Progenitor cell of endocrine pancreas (in vitro differentiated cells): ENCODE measurements at places on chromosomes 1 and 21.

- no peak overlapping the region for H3K27ac ChIP-seq
- no peak overlapping the region for H3K4me3 ChIP-seq
- no peaks in the 10 kb centered on the region for H3K4me1 ChIP-seq
- no peaks in the 10 kb centered on the region for H3K27me3 ChIP-seq
- H3K36me3 ChIP-seq: peaks cover 3% of the 10 kb centered on the region
- DNase-seq: no peak
These were observed 41.3 kb upstream of the KCNE1 start for GRCh38 chr21:34553151-34553952.

DNA sequence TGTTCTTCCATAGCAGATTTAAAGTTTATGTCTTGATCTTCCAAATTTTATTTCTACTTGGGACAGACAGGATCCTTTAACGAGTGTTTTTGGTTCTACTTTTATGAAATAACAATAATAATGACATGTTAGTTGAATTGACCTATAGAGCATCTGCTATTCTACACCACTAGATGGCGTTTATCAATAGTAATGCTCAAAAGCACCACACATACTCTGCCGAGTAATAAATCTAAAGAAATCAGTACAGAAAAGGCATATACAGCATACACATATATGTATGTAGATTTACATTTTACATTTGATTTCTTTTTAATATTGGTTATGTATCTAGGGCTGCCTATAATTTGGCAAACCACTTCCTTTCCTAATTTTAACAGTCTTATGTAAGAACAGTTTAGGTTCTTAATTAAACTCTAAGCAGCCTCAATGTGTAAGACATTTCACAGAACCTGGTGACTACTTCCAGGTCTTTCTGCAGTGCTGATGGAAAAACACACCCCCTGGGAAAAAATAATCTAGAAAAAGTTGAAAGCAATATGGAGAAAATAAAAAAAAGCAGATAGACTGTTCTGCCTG lies 5.9 kb upstream of the SIPA1L2 start:
- H3K4me3 ChIP-seq: no peak overlapping the region
- H3K27me3 ChIP-seq: peaks cover 19% of the 10 kb centered on the region
- H3K4me1 ChIP-seq: peaks cover 6% of the 10 kb centered on the region
- H3K36me3 ChIP-seq: no peaks in the 10 kb centered on the region

DNA sequence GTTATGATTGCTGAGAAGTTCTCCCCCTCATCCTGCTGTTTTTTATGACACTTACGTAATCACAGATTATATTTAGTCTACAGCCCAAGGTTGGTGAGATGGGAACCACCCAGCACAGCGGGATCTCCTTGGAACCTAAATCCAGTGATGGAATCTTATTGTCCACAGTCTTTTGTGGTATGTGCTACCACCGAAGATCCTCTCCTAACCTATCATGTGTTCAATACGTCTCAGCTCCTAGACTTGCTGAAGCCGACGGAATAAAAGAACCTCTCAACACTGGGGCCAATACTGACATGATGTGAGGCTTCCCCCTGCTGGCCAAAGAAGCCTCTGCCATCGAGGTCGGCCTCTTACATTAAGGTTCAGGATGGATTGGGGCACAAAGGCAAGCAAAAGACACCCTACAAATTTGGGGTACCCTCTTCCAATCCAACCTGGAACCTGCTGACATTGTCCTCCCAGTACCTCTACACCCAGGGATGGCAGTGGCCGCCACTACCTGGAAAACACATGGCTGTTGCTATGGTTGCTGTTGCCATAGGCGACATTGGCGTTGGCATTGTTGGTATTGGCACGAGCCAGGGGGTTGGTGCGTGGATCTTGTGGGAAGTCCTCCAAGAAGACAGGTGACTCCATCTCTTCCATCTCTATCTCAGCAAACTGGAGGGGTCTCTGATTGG lies 19.4 kb upstream of the KIF21B start:
- peak; percentile 47 for DNase-seq
- no peak overlapping the region for H3K4me3 ChIP-seq
- no peak overlapping the region for H3K27ac ChIP-seq
- peaks cover 7% of the 10 kb centered on the region for H3K27me3 ChIP-seq
- no peaks in the 10 kb centered on the region for H3K36me3 ChIP-seq

DNA sequence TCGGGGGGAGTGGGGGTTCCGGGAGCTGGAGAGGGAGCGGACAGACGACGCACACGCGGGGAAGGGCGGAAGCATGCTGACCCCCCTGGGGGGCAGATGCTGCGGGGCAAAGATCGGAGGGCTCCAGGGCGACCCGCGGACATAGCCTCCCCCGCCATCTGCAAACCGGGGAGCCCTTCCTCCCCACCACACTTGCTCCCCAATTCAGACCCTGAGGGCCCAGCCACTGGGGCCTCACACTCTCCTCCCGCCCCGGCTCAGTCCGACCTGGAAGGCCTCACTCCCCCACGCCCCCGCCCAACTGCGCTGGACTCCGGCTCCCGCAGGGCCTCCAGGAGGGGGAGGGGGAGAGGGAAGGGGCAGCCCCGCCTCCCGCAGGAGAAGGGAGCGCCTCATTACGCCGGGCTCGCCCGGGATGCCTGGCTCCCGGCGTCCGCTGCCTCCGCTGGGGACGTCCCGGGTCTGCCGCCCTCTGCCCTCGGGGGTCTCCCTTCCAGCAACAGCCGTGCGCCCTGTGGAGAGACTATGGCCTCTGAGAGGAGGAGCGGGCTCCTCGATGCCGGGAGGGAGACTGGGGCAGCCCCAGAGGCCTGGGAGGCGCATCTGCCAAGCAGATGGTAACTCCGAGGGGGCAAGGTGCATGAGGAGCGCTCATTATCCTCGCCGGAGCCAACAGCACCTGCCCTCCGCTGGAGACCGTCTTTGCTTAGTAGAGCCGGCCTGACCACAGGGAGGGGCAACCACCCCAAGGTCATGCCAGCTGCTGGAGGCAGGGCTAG lies 636 bp upstream of the CAMK2N1 start:
- H3K4me3 ChIP-seq: peak overlapping the region; percentile 75
- DNase-seq: peak; percentile 85

GRCh38 chr1:160657250-160657781 lies 10.5 kb upstream of the SLAMF1 start:
- H3K27me3 ChIP-seq: no peaks in the 10 kb centered on the region
- no peaks in the 10 kb centered on the region for H3K36me3 ChIP-seq
- no peak overlapping the region for H3K4me3 ChIP-seq
- peaks cover 12% of the 10 kb centered on the region for H3K4me1 ChIP-seq
- no peak for DNase-seq

GRCh38 chr1:224542783-224543440 lies 73.2 kb upstream of the CNIH3 start:
- H3K27ac ChIP-seq: no peak overlapping the region
- no peaks in the 10 kb centered on the region for H3K27me3 ChIP-seq
- no peak overlapping the region for H3K4me3 ChIP-seq
- H3K36me3 ChIP-seq: no peaks in the 10 kb centered on the region
- no peak for DNase-seq

DNA sequence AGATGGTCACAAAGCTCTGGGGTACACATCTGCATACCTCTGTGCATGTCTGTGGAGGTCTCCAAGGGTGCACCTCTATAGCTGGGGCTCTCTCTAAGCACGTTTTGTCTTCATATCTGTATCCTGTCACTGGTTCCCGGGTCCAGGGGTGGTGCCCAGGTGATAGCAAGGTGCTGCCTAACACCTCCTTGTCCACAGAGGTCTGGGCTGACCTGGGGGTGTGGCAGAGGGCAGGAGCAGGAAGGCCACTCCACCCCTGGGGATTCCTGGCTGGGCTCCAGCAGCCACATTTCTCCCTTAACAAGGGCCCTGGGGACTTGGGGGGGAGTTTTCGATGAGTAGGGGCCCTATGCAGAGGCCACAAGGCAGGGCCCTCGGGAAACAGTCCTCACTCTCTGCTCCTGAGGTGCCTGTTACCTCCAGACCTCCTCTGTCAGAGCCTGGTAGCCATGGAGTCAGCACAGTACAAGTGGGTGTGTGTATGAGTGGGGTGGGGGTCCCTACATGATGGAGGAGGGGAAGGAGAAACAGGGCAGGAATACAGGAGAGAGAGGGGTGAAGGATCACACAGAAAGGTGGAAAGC lies 7.0 kb upstream of the CDCP2 start:
- no peak overlapping the region for H3K4me3 ChIP-seq
- peaks cover 10% of the 10 kb centered on the region for H3K27me3 ChIP-seq
- no peaks in the 10 kb centered on the region for H3K36me3 ChIP-seq
- no peak for DNase-seq

DNA sequence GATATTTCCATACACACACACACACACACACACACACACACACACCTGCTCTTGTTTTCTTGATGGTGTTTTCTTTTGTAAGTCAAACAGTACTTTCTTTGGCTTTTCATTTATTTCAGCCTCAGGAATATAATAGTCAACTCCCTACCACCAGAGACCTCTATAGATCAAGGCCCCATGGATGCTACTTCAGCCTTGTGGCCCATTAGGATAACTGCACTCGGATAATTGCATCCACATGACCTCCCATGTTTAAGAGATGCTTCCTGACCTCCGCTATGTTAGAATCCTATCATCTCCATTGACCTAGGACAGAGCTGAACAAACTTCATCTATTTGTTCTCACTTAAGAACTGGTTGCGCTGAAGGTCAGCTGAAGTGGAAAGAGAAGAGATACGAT lies 1094.0 kb upstream of the B3GALT2 start:
- no peaks in the 10 kb centered on the region for H3K36me3 ChIP-seq
- no peak for DNase-seq
- H3K4me3 ChIP-seq: no peak overlapping the region
- H3K27me3 ChIP-seq: no peaks in the 10 kb centered on the region

- no peaks in the 10 kb centered on the region for H3K4me1 ChIP-seq
- no peak overlapping the region for H3K27ac ChIP-seq
- H3K4me3 ChIP-seq: no peak overlapping the region
- no peaks in the 10 kb centered on the region for H3K27me3 ChIP-seq
- H3K36me3 ChIP-seq: no peaks in the 10 kb centered on the region
These were observed 1.1 kb upstream of the TRPM2 start for GRCh38 chr21:44352253-44352860.

DNA sequence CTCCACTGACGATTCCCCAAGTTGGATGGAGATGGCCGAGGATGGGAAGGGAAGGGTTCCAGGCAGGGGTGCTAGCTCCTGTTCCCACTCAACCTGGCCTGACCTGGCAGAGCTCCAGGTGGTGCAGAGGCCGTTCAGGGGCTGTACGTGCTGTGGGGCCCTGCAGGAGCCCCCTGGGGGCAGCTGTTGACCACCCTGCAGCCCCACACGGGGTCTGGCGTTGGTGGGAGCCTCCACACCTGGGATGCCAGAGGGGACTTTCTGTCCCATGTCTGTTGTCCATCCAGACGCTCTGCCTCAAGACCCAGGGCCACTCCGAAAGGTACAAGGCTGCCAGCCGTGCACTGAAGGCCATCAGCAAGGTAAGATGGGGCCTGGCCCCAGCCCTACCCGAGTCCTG lies 20.0 kb downstream of the ARHGEF16 start:
- H3K27me3 ChIP-seq: no peaks in the 10 kb centered on the region
